ENCODE measurements at places on chromosomes 3 and 15.
A peak's percentile ranks its signal among the peaks of the same experiment; 100 is the strongest.

DNA sequence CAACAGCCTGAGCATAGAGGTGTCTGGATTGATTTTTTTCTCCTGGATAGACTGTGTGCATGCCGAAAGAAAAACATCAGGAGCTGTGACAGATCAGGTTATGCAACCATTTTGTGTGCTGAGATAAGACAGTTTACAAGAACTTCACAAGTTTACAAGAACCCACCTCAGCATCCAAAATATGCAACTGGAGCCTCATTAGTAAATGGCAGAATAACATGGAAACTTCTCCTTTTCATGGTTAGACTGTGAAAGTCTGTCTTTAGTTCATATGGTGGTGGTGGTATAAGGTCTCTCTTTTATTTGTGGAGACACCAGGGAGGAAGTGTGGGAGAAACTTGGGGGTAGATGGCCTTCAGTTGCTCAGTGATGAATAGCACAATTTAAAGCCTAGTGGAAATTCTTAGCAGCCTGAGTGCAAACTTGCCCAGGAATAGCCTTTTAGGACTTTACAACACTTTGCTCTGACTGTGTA is 3.7 kb upstream of the ZNF609 start:
- DNase-seq, result peak; percentile 63

GRCh38 chr15:98720031-98720430 is 71.7 kb downstream of the IGF1R start:
- no peak for DNase-seq

DNA sequence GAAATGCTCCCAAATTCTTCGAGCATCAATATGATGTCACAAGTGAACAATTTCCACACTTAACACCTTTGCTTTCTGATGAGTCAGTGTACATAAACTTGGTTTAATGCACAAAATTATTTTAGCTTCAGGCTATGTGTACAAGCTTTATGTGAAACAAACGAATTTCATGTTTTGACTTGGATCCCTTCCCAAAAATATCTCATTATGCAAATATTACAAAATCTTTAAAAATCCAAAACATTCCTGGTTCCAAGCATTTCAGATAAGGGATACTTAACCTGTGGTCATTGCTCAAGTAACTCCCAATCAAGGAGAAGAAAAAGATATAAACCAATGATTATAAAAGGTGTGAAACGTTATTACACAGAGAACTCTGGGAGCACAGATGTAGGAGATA is 25.2 kb downstream of the RAB5A start:
- peak; percentile 41 for DNase-seq

GRCh38 chr15:60673918-60674558 is 195.1 kb upstream of the ICE2 start:
- DNase-seq, result peak; percentile 90

DNA sequence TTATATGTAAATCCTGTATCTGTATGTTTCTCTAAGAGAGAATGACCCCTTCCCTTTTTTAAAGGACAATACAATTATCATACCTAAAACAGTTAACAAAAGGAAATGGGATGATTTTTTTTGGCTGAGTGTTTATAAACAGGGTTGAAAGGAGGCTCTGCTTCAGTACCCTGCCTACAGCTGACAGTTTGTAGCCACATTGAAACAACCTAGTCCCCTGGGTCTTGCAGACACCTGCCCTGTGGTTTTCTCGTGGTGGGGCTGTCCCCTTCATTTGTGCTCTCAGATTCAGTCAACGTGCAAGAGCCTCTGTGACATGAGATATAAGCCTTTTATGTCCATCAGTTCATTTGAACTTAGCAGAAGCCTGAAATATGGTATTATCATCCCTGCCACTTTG is 2.3 kb upstream of the HMCES start:
- no peak for DNase-seq

DNA sequence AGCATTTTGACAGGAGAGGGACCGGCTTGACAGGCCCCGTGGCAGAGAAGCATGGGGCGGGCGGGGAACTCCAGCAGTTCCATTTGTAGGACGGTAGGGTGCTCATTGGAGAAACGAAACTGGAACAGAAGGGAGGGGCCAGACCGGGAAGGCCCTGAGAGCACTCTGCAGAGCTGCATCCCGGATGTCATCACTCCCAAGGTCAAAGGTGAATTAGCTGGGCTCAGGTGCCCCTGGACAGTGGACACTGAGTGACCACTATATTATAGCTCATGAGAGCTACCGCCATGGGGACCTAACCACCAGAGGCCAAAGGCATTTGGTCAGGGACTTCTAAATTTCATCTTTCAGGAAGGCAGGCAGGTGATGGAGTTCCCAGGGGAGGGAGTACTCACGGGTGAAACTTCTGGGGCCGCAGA is 7.3 kb downstream of the CSRNP1 start:
- DNase-seq, result peak; percentile 50

DNA sequence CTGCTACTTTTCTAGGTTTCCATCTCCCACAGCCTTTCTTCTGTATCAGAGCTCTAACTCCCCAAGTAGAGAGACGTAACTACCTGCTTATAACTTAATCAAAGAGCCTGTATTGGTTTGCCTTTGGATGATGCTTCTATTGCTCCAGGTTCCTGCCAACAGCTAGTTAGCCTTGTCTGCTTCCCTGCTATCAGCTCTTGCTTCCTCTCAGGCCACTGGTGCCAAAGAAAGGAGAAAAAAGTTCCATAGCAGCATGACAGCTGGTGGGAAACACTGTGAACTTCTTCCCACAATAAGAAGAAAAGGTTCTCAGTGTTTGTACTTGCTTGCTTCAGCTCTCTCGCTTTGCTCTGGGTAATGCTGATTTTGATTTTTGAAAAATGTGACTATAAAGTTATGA is 206.6 kb downstream of the GBE1 start:
- peak; percentile 71 for DNase-seq

DNA sequence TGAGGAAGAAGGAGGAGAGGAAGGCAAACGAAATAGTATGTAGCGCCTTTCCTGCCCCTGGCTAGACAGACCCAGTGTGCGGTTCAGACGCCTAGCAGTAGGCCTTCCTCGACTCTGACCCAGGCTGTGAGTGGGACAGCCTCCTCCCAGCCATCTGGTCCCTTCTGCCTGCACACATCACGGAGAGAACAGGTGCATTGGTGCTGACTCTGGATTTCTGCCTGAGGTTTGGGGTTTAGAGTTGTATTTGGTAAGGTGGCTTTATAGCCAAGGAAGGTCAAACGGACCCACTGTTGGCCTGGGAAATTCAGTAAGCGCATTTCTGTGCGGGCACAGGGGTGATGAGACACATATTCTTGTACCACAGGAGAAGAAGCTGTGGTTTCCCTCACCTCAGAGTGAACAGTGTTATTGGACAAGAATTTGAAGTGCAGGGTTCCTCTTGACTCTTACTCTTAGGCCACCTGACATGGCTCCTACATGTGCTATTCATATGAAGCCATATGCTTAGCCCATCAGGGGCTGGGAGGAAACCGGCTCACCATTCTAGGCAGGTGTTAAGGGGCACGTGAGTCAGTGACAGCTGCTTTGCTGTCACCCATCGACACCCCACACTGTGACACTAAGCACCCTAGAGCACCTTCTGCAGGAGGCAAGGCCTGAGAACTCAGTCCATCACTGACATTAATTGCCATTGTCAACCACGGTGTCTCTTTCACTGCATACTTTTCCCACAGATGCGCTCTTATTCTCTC is 143.3 kb downstream of the CHDH start:
- DNase-seq, result no peak

DNA sequence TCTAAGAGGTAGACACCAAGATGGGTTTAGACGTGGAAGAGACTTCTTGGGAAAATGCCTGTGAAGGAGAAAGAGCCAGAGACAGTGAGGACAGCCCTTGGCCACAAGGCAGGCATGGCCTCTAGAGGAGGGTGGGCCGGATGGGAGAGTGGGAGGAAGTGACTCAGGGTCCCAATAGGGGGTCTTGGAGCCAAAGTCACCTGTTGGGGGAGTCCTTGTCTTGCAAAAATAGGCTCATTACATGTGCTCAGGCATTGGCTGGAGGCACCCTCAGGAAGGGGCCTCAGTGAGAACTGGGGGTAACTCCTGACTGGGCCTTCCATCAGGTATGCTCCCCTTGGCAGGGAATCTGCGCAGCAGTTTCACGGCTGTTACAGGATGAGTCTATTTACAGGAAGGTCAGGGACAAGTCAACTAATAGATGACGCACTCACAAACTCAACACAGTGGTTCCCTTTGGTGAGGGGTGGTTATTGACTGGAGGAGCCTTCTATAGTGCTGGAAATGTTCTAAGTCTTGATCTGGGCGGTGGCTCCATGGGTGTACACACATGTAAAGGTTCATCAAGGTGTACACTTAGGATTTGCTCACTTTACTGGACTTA is 259.6 kb downstream of the XXYLT1 start:
- DNase-seq, result no peak

DNA sequence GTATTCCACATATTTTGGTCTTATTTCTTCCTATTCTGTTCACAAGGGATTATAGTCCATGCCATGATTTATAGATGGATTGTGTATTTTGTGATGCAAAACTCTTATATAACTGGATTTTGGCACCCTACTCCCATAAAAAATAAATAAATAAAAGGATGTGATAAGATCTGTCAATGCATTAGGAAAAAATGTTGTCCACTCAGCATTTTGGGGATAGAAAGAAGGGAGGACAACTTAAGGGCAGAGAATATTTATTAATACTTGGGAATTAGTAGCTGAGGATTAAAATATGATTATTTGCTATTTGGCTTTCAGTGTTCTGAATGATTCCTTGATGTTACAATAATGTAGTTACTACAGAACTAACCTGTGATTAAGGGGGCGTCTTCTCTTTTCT is 682.6 kb downstream of the ZBBX start:
- DNase-seq, result no peak

- DNase-seq, result no peak
Observed at GRCh38 chr15:36239509-36239908, 339.9 kb upstream of the CDIN1 start.

DNA sequence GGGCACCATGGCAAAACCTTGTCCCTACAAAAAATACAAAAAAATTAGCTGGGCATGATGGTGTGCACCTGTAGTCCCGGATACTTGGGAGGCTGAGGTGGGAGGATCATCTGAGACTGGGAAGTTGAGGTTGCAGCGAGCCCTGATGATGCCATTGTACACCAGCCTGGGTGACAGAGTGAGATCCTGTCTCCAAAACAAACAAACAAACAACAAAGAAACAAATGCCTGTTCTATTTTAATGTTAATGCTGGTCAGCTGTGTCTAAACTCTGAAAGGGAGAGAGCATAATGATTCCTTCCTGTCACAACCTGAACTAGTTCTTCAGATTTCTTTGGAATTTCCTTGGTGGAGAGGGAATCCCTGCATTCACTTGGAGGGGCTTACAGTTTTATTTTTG is 413.0 kb upstream of the TBL1XR1 start:
- no peak for DNase-seq

GRCh38 chr15:79321876-79322275 is 11.0 kb downstream of the TMED3 start:
- no peak for DNase-seq

DNA sequence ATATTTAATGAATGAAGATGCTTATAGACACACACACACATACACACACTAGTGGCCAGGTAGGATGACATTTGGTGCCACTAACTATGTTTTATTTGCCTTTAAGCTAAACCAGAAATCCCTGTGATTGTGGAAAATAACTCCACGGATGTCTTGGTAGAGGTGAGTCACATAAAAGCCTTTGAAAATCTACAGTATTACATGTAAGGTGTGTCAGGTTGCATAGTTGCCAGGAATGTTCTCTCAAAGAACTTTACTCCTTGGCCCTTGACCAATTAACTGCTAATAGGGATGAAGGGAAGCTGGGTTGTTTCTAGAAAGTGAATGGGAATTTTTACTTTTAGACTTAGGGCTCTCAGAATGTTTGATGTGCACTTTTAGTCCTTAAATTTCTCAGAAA is 9.9 kb downstream of the ZBED2 start:
- DNase-seq, result peak; percentile 18

DNA sequence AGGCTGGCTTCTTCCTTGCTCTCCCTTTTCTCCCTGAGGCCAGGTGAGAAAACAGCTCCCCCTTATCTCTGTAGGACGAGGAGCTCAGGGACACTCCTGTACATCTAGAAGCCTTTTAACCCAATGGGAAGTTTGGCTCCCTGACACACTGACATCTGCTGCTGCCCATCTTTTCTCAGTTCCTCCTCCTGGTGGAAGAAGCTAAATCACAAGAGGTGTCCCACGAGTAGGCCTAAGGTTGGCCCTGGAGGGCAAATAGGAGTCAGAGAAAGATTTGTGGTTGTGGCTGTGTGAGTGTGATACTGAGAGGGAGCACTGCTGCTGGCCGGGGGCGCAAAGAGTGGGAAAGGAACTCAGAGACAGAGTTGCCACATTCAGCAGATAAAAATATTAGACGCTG is 49.5 kb downstream of the ARHGAP31 start:
- DNase-seq, result no peak

DNA sequence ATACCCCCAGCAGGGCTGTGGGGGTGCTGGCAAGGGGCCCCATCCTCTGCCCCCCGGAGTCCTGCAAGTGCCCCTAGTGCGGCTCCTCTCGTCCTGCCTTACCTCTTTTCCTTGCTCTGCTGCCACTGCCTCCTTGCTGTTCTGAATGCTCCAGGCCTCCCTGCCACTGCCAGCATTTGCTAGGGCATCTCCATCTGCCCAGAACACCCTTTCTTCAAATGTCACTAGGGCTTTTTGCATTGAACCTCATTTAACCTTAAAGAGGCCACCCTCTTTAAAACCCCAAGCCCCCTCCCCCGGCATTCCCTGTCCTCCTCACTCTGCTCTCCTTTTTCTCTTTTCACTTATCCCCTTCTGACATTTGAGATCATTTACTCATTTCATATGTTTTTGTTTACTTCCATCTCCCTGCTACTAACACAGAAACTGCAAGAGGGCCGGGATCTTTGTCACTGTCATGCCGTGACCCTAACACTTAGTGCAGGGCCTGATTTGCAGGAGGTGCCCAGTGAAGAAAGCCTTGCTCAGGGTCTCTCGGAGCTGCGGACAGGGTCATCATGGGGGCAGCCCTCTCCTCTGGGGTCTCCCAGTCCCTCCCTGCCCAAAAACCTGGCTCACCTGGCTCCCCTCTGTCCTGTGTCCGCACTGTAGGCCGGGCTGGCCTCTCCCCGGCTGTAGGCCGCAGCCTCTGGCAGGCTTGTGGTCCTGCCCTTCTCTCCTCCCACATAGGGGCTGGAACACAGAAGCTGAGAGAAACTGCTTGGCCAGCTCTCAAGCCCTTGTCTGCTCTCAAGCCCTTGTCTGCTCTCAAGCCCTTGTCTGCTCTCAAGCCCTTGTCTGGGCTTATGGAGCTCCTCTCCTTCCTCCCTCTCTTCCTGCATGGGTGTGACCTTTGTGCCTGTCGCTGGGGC is at the start of gene ACOX2:
Gene ACOX2 (minus strand): TSS at position 690 of the 911 bp plus-strand sequence. CDS start 2,084 bp downstream, outside the sequence.
- peak; percentile 84 for DNase-seq

DNA sequence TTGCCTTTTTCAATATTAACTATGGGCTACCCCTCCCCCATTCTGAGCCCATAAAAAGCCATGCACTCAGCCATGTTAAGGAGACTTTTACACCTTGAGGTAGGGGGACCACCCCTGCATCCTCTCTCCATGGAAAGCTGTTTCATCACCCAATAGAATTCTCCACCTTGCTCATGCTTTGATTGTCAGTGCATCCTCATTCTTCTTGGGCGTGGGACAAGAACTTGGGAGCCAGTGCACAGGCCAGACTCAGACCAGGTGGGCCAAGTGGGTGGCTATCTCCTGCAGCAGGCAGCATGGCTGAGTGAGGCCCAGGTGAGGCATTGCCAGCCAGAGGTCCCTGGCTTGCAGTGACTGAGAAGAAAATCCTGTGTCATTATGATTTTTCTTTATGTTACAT is 357.4 kb upstream of the CDIN1 start:
- no peak for DNase-seq
